Left renal cortex interstitium (tissue), 4 donors: ENCODE measurements at places on chromosomes 7 and 10.

GRCh38 chr7:8481752-8482446 lies 48.5 kb downstream of the NXPH1 start:
- DNase-seq, result no peak

- DNase-seq, result no peak
Observed at GRCh38 chr10:22666287-22667092, 47.9 kb downstream of the PIP4K2A start.

DNA sequence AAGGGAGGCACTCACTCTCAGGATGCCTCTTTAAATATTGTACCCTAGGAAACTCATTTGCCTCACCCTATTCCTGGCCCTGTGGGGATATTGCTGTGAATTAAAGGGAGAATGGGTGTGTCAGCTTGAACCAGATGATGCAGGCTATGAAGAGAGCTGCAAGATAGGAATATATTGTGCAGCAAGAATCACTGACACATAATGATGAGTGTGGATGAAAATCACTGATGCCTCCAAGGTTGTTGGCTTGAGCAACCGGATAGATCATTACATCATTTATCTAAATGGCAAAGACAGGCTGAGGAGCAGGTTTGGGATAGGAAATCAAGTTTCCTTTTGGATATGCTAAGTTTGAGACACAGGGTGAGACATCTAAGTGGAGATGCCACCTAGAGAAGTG lies 6.2 kb downstream of the SLC26A4 start:
- DNase-seq, result no peak

DNA sequence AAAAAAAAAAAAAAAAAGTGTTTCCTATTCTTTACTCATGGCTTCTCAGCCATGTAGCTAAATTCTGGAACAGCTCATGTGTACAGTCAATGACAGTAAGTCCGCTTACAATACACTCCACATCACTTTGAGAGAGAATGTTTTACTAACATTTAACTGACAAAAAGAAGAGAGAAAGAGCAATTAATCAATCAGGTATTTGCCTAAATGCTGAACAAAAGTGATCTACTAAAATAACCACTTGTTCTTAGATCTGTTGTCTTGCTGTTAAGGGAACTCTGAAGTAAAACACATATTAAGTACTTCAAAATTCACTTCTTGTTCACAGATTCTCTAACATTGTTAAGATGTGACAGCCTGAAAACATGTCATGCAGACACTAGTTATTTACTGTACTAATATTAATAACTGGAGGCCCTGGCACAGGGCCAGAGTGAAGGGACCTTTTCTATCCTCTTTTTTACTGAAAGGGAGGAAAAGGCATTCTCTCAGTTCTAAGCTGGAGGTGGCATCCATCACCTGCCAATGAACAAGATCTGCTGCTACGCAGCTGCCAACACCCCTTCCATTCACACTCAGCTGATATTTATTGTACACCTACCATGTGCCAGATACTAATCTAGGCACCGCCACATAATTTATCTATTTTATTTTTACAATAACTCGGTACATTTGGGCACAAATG lies 72.6 kb downstream of the AHR start:
- DNase-seq, result no peak

DNA sequence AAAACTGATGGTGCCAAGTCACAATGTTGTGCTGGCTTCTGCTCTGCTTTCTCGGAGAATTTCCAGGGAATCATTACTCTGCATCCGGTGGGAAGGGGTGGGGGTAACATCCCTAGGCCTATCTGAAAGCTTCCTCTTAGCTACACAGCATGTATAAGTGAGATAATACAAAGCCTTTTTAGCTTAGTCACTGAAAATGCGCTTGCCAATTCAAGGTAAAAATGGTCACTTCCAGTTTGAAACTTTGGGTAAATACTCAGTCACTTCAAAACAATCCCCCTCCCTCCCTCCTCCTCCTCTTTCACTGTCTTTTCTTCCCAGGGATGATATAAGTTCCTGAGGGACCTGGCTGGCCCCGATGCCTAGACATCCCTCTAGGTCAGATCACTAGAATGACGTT lies 57.3 kb upstream of the APBB1IP start:
- DNase-seq, result no peak

DNA sequence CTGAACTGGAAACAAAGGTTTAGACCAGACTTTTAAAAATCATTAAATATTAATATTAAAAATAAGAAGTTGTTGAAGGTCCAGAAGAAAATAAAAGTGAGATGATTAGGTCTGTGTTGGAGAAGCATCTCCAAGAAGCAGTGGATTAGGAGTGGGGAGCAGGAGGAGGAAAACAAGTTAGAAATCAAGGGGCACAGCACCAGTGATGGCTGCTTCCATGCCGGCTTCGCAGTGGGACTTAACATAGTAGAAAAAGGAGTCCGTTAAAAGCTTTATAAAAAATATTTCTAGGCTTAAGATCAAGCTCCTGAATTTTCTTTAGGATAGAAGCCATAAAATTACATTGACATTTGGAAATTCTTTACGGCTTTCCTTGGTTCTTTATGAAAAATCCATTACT lies 95.8 kb downstream of the CDC14C start:
- no peak for DNase-seq

GRCh38 chr7:49244543-49244942 lies 320.2 kb downstream of the CDC14C start:
- DNase-seq, result no peak

- no peak for DNase-seq
Observed at GRCh38 chr7:2425749-2426148, 22.3 kb downstream of the CHST12 start.

DNA sequence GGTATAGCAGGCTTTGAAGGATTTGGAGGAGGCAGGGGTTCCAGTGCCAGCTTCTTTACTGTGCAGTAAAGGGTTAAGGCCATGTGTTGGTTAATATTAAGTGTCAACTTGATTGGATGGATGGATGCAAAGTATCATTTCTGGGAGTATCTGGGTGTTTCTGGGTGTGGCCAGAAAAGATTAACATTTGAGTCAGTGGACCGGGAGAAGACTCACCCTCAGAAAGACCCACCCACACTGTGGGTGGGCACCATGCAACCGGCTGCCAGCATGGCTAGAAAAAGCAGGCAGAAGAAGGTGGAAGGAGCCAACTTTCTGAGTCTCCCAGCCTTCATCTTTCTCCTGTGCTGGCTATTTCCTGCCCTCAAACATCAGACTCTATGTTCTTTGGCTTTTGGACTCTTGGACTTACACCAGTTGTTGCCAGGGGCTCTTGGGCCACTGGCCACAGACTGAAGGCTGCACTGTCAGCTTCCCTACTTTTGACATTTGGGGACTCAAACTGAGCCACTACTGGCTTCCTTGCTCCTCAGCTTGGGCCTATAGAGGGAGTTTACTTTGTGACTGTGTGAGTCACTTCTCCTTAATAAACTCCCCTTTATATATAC lies 6.8 kb upstream of the TRUB1 start:
- DNase-seq, result no peak

DNA sequence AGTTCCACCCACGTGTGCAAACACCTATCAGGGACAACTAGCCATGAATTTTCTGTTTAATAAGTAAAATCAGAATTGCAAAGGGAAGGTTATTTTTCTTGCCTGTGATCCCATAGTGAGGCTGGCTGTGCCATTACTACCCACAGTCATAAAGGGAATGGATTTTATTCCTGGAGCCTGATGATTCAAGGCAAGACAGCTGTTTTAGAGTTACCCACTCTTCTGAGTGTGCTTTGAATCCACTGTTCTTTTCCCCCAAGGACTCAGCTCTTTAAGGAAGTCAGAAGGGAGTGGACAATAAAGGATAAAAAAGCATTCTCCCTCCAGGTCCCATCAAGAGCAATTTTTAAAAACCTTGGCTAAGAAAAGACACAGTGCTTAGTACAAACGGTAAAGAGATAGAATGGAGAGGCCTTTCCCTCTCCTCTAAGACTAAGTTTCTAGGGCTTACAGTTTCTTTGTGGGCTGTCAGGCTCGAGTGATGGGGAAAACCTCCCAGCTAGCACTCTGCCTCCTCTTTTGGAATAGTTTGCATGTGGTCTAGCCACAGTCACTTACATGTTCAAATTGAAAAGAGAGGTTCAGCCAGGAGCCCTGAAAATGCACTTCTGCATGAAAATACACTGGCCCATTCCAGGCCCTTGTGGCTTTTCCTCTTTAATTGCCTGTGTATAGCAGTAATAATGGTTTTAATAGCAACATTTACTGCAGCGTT lies 5.1 kb upstream of the LRRC4 start:
- no peak for DNase-seq

GRCh38 chr10:127945341-127945758 lies 38.4 kb downstream of the PTPRE start:
- no peak for DNase-seq

GRCh38 chr7:151386301-151387160 lies 23.3 kb downstream of the WDR86 start:
- DNase-seq, result no peak

- DNase-seq, result no peak
Observed at GRCh38 chr10:104479906-104480593, 126.4 kb downstream of the CFAP58 start.
